ENCODE measurements at places on chromosomes 1 and 21.

DNA sequence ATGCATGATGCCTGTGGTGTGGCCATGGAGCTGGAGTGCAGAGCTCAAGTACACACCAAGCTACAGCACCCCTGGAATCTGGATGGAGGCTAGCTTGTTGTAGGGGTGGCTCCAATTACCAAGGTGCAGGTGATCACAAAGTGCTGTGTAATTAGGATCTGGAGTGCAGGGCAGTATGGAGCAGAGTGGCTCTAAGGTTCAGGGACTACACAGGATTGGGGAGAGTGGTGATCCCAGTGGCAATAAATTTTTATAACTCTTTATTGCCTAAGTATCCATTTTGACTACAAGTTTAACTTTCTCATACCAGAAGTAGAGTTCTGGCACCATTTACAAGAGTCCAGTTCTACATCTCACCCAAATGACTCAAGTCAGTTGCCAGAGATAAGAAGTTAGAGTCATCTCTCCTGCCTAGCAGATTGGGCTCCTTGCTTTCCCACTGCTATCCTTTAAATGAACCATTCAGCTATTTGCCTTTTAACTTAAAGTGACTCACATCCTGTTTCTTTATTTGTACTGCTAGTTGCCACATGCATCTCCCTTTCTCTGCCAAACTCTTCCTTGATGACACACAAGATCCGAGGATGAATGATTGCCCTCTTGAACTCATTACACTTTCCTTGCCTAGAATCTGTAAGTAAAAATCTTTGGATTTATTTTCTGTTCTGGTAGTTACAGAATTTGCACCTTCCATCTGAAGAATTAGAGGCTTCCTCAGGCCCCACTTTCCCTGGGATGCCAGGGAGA is 427.2 kb downstream of the KCNT2 start:
- DNase-seq: peak; percentile 86

- DNase-seq: no peak
Observed at GRCh38 chr1:116987256-116987555, 14.4 kb upstream of the CD101 start.

DNA sequence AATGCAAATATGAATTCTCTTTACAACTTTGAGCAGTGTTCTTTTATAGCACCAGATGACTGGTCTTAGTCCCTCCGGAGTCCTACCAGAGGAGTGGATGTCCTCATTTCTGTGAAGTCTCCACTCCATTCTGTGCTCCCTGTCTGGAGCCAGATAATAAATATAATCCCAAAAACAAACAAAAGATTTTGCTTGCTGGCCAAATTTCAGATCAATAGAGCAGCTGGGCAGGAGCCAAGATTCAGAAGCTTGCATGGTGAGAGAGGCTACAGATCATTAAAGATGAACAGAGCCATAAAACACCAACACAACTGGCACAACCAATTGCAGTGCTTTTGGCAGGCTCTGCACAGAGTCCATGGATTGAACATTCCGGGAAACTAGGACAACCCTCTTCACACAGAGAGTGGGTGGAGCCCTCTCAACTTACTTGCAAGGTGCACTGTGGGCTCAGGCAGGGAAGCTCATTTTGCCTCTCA is 231.5 kb upstream of the SNX7 start:
- no peak for DNase-seq

DNA sequence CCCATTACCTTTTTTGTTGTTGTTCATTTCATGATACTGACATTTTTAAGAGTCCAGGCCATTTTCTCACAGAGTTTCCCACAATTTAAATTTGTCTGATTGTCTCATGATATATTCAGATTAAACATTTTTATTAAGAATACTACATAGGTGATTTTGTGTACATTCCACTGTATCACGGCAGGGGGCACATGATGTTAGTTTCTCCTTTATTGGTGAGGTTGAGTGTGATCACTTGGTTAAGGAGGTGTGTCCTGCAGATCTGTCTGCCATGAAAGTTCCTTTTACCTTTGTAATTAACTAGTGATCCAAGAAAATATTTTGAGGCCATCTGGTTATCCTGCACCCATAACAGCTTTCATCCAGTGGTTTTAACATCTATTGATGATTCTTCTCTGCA is 11.8 kb downstream of the RTCA start:
- no peak for DNase-seq

DNA sequence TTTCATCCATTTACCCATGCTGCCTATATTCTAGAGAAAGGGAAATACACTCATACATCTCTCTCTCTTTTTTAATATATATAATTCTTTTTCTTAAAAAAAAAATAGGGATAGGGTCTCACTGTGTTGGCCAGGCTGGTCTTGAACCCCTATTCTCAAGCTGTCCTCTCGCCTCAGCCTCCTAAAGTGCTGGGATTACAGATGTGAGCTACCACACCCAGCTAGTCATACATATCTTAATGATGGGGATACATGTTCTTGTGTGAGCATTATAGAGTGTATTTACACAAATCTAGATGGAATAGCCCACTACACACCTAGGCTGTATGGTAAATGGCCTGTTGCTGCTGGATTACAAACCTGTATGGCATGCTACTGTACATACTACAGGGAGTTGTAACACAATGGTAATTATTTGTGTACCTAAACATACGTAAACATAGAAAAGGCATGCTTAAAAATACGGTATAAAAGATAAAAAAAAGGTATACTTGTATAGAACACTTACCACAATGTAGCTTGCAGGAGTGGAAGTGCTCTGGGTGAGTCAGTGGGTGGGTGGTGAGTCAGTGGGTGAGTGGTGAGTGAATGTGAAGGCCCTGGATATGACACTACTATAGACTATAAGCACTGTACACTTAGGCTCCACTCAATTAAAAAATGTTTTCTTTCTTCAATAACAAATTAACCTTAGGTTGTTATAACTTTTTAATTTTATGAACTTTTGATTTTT is 72.9 kb downstream of the IVNS1ABP start:
- DNase-seq: no peak

GRCh38 chr1:185155600-185156287 is 1.0 kb downstream of the TRMT1L start:
- DNase-seq: no peak

- DNase-seq: no peak
Observed at GRCh38 chr1:113780374-113781146, 21.3 kb upstream of the PHTF1 start.

- no peak for DNase-seq
Observed at GRCh38 chr1:22729912-22730311, 19.3 kb downstream of the EPHB2 start.

DNA sequence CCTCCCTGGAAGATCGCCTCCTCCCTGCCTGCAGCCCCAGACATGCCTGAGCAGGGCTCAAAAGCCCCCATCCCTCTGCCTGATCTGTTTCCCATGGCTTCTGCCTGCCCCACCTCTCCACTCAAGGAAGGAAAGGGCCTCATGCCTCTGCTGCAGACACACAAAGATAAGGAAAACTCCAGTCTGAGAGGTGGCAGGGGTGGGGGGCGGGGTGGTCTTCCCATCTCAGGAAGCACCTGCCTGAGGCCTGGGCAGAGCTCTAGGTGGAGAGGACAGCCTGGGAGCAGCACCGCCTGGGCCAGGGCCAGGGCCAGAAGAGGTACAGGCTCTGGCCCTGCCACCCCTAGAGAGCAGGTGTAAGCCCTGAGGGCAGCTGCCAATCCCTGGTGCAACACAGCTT is 4.1 kb upstream of the GJB3 start:
- DNase-seq: no peak

- no peak for DNase-seq
Observed at GRCh38 chr1:82597649-82598048, 796.9 kb downstream of the ADGRL2 start.

GRCh38 chr1:211548321-211549091 is 30.5 kb downstream of the SLC30A1 start:
- no peak for DNase-seq

GRCh38 chr1:74652711-74653139 is 20.9 kb downstream of the ERICH3 start:
- DNase-seq: peak; percentile 69

DNA sequence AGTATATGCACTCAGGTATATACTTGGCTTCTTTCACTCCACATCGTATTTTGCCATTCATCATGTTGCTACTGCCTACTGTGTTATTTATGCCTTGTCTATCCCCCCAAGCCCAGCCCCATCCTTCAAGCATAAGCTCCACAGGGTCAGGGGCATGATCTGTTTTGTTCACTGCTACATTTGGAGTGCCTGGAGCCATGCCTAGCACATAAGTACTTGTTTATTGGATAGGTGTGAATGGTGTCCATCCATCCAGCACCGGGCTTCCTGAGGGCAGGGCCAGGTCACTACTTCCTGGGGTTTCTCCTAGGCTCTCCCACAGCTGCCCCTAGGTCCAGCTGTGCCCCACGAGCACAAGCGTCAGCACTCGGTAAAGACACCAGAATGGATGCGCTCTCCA is 289.0 kb upstream of the VAMP3 start:
- DNase-seq: no peak

- no peak for DNase-seq
Observed at GRCh38 chr1:181405584-181405983, 77.7 kb upstream of the CACNA1E start.

- DNase-seq: no peak
Observed at GRCh38 chr21:35720208-35720731, 340.1 kb downstream of the SETD4 start.

- DNase-seq: no peak
Observed at GRCh38 chr1:32870615-32871363, at the start of gene FNDC5. Gene FNDC5, minus strand, starts transcription at chr1:32870912.

GRCh38 chr1:207084232-207084631 is 4.4 kb upstream of the C4BPB start:
- DNase-seq: no peak

- DNase-seq: no peak
Observed at GRCh38 chr21:26751305-26751704, 93.9 kb downstream of the ADAMTS1 start.

DNA sequence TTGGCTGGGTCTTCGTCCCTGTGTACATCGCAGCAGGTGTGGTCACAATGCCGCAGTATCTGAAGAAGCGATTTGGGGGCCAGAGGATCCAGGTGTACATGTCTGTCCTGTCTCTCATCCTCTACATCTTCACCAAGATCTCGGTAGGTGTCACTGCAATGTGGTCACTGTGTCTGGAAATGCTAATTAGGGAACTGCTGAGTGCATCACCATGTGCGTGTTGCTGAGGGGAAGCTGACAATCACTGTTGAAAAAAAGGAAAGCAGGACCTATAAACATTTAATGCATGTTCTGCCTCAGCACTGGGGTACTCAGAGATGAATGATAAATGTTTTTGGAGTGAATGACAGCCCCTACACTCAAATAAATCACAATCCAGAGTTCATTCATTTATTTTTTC is 6.8 kb downstream of the SLC5A9 start:
- no peak for DNase-seq

DNA sequence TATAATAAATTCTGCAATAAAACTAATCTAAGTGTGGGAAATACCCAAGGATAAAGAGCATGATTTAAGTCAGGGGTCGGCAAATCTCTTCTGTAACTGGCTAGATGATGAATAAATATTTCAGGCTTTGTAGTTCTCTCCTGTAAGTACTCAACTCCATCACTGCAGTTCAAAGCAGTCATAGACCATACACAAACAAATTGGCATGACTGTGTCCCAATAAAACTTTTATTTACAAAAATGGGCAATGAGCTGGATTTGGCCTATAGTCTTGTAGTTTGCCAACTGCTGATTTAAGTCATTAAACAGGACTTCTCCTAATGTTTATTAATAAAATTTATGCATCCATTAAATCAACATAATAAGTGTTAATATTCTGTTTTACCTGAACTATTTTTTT is 49.4 kb downstream of the EDEM3 start:
- no peak for DNase-seq

DNA sequence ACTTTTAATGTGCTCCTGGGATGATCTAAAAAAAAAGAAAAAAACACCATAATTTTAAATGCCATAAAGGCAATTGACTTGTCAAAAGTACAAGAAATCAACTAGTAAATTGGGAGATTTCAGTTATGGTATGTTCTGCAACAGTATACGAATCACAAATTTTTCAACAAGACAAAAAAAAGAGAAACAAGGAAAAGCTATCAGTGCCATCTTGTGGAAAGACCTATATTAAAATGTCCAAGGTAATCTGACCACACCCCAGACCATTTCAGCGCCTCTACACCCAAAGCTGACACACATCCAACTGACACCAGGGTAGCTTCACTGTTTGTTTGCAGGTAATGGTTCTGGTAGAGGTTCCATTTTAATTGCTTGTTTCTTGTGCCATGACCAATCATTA is 5.0 kb upstream of the DUSP23 start:
- no peak for DNase-seq

DNA sequence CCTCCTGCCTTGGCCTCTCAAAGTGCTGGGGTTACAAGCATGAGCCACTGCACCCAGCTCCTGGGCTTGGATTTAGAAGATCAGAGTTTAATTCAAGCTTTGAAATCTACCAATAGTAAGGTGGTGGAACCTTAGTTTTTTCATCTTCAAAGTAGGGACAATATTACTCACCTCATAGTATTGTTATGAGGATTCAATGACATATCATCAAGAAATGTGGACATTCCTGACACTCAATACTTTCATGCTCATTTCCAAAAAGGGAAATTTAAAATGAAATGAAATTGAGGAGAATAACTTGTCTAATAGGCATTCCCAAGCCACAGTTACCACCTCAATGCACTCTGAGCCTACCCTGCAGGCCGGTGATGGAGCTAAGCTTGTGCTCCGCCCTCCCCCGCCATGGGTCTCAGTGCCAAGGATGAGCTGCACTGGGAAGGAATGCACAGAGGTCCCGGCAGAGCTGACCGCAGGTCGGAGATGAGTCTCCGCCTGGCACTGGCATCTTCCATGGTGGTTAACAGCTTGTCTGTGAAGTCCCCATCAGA is 56.5 kb upstream of the BCAR3 start:
- DNase-seq: peak; percentile 81

- DNase-seq: no peak
Observed at GRCh38 chr1:2378956-2379732, 12.2 kb downstream of the MORN1 start.

DNA sequence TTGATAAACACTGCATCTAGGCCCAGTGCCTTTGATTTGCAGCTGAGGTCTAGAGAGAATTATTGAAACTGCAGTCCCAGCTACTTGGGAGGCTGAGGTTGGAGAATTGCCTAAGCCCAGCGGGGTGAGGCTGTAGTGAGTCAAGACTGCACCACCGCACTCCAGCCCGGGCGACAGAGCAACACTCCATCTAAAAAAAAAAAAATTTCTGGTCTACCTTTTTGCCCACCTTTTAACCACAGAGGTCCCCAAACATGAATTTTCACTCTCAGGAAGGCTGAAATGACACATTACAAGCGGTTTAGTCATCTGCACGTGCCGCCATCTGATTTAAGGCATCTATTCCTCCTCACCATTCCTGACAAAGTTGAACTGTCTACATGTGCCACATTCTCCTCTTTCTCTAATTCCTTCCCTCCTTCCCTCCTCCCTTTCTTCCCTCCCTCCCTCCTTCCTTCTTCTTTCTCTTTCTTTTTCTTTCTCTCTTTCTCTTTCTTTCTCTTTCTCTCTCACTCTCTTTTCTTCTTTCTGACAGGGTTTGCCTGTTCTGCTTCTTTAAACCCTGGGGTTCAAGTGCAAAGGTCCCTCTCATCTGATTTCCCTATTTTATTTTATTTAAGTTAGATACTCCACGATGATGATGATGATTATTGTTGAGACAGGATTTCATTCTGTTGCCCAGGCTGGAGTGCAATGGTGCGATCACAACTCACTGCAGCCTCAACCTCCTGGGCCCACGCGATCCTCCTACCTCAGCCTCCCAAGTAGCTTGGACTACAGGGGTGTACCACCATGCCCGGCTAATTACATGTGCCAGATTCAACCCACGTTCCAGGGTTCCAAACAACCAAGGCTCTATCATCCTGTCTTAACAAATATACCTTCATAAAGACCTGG is 3.0 kb upstream of the SOD1 start:
- DNase-seq: no peak

GRCh38 chr1:150185481-150185880 is 35.8 kb downstream of the PLEKHO1 start:
- no peak for DNase-seq

All from BJ (cell line).